PC-9 (cell line): ENCODE measurements at places on chromosomes 3 and 15. TPM values are rescaled to one million over a fixed set of nuclear protein-coding genes. Genes with fewer than 3 reads are reported as not detected.

Gene CLDN1
- 25.9 and 27.1 TPM in 2 replicates for total RNA-seq

GRCh38 chr15:75671730-75672602, 24.3 kb downstream of the SNX33 start:
- DNase-seq = no peak

DNA sequence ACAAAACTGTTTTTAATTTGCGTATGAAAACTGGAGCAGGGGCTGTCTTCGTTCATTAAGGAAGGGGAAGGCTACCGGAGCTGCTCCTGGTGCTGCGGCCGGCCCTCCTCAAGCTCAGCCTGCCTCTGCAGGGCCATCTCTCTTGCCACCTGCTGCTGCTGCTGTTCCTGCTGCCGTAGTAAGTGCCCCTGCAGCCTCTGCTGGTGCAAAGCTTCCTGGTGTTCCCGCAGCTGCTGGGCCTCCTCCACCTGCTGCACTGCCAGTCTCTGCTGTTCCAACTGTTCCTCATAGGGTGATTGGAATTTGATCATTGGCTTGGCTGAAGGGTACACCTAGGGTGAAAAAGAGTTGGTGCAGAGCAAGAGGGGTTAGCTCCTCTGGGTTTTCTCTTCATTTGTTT, 66.0 kb downstream of the GOLIM4 start:
- no peak for DNase-seq

DNA sequence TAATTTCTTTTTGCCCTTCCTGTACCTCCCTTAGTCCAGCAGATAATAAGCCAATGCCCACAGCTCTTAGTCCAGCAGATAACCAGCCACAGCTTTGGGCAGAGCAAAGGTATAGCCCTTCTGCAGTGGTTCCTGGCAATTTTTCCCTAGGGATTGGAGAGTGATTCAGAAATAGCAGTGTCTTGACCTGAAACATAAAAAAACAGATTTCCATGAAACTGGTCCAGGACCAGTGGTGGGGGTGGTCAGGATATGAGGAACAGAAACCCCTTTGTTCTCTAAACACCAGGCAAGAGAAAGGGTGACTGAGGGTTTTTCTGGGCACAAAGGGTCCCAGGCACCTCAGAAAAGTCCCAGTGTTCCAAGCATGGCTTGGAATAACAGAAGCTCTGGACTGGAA, 103.4 kb downstream of the ARRDC4 start:
- DNase-seq = no peak

Gene PSMD2
- total RNA-seq = 521 and 788 TPM in 2 replicates

DNA sequence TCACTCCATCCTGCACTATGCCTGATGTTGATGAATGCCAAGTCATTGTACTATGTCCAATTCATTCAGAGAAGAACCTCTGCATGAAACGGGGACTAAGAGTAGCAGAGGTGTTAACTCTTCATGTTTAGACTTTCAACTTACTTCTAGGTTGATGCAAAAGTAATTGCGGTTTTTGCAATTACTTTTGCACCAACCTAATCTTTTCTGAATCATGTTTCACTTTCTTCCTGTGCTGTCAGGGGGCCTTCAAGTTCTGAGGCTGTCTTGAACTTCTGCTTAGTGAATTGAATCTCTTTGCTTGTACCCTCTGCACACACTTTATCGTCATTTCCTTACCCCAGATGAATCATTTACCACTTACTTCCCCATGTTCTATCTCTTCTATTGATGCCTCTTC, 636.2 kb downstream of the NAALADL2 start:
- DNase-seq = no peak

GRCh38 chr15:77162872-77163633, 92.1 kb upstream of the TSPAN3 start:
- no peak for DNase-seq

GRCh38 chr15:73518876-73519733, 76.1 kb downstream of the REC114 start:
- DNase-seq = no peak

Gene PAQR9
- total RNA-seq = not detected in 2 replicates

Gene SAMD7
- total RNA-seq = not detected in 2 replicates

DNA sequence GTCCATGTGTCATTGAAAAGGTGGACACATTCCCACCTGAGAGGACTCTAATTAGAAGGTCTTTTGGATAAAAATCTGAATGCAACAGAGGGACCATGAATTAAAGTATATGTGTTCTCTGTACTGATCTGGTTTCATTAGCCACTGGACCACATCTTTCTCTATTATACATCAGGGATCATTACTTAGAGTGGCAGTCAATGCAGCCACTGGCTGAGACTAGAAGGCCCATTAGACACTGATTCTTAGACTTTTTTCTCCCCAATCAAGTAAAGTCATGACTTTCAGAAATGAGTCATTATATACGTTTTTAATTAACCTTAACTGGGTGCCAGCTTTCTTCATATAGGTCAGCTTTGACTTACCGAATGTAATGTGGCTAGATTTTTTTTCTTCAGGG, 550.8 kb upstream of the CFAP20DC start:
- DNase-seq = no peak

DNA sequence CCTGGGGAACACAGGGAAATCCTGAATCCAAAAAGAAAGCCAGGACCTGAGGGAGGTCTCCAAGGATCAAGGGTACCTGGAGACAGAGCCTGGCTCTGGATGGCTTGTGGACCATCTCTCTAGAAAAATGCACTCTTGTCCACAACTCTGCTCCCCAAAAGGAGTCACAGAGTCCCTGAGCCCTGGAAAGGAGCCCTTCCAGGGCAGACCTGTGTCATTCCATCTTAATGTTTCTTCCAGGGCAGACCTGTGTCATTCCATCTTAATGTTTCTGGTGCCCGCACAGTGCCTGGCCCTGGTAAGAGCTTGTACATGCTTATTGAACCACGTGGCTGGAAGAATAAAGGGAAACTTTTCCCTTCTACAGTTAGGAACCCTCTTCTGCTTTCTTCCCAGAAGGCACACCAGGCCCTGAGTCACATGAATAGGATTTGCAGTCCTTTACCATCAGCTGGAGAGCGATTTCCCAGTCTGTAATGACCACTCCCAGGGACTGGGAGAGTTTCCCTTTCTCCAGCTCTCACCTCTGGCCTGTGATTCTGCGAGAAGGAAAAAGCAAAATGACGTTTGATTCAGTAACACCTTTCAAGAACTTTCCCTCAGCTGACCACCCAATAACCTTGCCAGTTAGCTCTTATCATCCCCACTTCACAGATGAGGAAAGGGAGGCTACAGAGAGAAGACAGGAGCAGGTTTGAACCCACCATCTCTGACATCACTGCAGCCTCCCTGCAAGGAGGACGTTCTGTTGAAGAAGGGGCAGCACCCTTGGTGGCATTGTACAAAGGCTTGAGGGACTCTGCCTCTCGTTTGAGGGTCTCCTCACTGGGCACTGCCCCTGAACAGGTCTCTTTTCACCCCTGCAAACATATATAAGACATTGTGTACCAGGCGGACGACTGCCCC, 35.8 kb upstream of the SLCO2A1 start:
- no peak for DNase-seq

DNA sequence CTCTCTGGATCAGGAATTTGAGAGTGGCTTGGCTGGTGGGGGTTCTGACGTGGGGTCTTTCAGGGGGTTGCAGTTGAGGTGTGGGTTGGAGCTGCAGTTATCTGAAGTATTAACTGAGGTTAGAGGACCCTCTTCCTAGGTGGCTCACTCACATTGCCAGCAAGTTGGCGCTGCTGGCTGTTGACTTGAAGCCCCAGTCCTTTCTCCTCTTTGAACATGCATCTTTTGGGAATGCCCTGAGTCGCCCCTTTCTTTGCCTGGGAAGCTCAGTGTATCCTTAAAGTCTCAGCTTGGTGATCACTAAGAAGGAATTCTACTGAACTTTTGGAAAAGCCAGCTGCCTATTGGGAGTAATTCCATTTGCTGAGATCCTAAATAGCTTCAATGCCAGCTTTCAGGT, 13.0 kb upstream of the AMOTL2 start:
- no peak for DNase-seq

GRCh38 chr3:196697270-196697669, 14.8 kb downstream of the CEP19 start:
- no peak for DNase-seq

- peak; percentile 72 for DNase-seq
These were observed at the start of gene C2CD4A for GRCh38 chr15:62066663-62067447. C2CD4A (plus strand) TSS chr15:62066977; CDS start chr15:62067614, 637 bp downstream.

Gene CCR9
- not detected in 2 replicates for total RNA-seq

Gene CISH
- total RNA-seq = 2.7 and 3.2 TPM in 2 replicates

- no peak for DNase-seq
These were observed 100.3 kb downstream of the ADCY5 start for GRCh38 chr3:123348471-123349200.

Gene IGDCC3
- total RNA-seq = 0.22 and 0.38 TPM in 2 replicates

- DNase-seq = no peak
These were observed 135.9 kb downstream of the ANO10 start for GRCh38 chr3:43485931-43486330.

DNA sequence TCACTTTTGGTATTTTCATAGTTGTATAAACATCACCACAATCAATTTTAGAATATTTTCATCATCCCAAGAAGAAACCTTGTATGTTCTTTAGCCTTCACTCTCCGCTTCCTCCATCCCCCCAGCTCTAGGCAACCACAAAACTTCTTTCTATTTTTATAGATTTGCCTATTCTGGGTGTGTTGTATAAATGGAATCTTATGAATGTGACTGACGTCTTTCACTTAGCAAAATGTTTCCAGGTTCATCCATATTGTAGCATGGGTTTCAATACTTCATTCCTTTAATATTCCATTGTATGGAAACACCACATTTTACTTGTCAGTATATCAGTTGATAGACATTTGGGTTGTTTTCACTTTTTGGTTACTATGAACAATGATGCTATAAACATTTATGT, 335.8 kb upstream of the GOLIM4 start:
- DNase-seq = no peak
